ENCODE measurements at places on chromosomes 1 and 21. TPM values are rescaled to one million over a fixed set of nuclear protein-coding genes. Genes with fewer than 3 reads are reported as not detected.

The FBXO42 gene
- 17.8 TPM for total RNA-seq

The VTCN1 gene
- total RNA-seq, result not detected

The C2CD4D gene
- total RNA-seq, result not detected

The ILDR2 gene
- total RNA-seq, result 0.14 TPM

The JAM2 gene
- total RNA-seq, result 17.2 TPM
